ENCODE measurements at places on chromosomes 6 and 20.
A peak's percentile ranks its signal among the peaks of the same experiment; 100 is the strongest.

- no peak for DNase-seq
Observed at GRCh38 chr6:112665815-112666214, 318.7 kb downstream of the RFPL4B start.

- no peak for DNase-seq
Observed at GRCh38 chr6:145212813-145213212, 522.5 kb downstream of the EPM2A start.

DNA sequence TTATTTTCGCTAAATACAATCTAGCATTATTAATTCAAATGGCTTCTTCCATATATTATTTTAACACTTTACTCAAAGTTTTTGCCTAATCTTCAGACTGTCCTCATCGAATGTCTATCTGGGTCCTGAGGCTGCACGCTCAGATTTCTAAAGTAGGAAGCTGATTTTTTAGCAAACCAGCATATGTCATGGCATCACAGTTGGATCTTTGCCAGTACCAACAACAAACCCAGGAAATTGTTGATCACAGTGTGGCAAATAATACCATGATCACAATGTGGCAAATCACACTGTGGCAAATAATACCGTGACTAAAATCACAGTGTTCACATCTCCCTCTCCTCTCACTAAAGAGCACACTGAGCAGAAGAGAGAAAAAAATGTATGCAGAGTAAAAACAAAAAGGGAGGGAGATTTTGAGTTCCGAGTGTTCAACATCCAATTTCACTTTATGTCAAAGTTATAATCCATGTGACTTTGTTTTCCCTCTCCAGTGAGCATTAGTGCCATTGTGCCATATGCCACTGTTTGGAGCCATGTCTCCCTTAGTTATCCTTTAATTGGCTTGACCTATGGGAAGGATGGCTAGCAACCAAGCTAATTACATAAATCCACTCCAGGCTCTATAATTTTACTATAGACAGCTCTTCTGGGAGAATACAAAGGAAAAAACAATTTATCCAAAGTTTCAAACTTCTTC, 1059.6 kb downstream of the HACE1 start:
- DNase-seq, result no peak

GRCh38 chr6:157258878-157259277, 64.4 kb downstream of the TMEM242 start:
- no peak for DNase-seq

DNA sequence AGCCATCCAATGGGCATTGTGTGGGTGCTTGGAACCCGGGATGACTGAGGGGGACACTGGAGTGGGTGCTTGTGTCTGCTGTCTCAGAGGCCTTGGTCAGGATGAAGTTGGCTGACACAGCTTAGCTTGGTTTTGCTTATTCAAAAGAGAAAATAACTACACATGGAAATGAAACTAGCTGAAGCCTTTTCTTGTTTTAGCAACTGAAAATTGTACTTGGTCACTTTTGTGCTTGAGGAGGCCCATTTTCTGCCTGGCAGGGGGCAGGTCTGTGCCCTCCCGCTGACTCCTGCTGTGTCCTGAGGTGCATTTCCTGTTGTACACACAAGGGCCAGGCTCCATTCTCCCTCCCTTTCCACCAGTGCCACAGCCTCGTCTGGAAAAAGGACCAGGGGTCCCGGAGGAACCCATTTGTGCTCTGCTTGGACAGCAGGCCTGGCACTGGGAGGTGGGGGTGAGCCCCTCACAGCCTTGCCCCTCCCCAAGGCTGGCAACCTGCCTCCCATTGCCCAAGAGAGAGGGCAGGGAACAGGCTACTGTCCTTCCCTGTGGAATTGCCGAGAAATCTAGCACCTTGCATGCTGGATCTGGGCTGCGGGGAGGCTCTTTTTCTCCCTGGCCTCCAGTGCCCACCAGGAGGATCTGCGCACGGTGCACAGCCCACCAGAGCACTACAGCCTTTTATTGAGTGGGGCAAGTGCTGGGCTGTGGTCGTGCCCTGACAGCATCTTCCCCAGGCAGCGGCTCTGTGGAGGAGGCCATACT, 49.4 kb downstream of the PYGB start:
- DNase-seq, result no peak

DNA sequence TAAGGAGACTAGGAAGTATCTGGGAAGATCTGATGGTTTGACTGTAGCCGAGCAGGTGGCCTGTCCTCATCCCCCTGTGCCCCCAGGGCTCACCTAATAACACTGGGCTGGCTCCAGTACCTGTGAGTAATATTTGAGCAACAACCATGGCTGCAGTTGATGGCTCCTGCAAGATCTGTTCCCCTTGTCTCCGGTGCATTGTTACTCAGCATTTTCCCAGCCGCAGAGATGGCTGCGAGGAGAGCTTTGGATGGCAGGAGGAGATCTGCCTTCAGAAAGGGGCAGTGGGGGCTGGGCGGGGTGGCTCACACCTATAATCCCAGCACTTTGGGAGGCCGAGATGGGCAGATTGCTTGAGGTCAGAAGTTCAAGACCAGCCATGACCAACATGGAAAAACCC, 39.3 kb downstream of the PTK7 start:
- DNase-seq, result peak; percentile 65

DNA sequence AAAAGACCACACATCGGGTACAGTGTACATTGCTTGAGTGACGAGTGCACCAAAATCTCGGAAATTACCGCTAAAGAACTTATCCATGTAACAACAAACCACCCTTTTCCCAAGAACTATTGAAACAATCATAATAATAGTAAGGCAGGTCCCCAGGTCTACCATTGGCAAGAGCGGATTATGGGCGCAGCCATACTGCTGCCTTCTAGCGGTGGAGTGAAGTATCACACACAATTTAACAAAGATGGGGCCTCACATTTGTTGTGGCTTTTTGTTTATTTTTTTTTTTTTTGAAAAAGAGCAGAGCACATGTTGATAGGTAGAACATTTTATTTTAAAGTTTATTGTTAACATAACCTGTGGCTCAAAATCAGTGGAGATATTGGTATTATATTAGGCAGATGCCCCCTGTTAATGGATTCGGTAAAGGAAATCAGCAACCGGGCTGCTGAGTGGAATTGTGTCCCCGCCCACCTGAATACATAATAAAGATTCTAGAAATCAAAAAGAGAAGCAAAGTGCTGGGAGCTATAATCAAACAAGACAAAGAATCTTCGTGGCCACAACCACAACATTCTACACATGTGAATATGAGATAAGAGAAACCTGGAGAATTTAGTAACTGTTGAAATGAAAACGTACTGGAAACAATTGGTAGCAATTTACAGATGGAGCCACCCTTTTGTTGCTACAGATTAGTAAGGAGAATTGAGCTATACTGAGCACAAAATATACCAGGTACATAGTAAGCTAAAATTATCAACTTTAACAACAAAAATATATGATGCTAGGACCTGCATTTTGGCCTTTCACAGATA, 94.2 kb upstream of the EXOC2 start:
- DNase-seq, result no peak

- DNase-seq, result no peak
Observed at GRCh38 chr6:13764996-13765395, 49.4 kb downstream of the MCUR1 start.

DNA sequence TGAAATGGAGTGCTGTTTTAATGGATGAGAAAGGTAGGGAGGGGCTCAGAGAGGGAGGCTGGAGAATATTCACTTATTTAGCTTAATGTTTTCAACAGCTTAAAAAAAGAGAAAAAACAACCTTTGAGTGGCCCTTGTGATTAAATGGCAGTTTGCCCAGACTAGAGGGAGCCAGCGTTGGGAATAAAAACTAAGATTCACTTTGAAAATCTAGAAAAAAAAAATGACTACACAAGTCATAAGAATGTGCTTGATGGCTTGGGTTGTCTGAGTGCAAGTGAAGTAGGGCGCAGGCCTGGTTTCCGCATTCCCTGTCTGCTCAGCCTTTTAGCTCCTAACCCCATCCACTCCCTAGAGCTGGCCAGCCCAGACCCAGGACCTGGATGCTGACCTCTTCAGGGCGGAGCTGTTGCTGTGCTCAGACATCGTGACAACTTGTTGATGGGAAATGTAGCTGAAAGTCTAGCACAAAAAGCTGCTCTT, 28.9 kb downstream of the UTRN start:
- no peak for DNase-seq

DNA sequence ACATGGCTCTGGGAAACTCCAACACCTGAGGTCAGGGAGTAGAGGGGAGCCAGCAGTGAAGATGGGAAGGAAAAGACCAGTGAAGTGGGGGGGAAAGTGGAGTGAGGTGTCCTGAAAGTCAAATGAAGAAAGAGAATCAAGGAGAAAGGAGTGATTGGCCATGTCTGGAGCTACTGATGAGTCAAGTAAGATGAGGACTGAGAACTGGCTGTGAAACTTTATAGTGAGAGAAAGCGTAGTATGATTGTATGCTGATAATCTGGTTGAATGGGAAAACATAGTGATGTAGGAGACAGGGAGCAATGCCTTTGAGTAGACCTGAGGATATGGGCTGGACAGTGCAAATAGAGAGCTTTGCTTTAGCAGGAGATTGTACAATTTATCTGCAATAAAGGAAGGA, 183.6 kb upstream of the GMDS start:
- DNase-seq, result no peak

- no peak for DNase-seq
Observed at GRCh38 chr20:19492687-19493336, 265.2 kb upstream of the RIN2 start.

- no peak for DNase-seq
Observed at GRCh38 chr6:158057213-158057987, 75.7 kb downstream of the SYNJ2 start.

GRCh38 chr6:107125771-107126170, 10.5 kb upstream of the BEND3 start:
- no peak for DNase-seq

- DNase-seq, result no peak
Observed at GRCh38 chr6:137700751-137701477, 166.1 kb upstream of the TNFAIP3 start.

DNA sequence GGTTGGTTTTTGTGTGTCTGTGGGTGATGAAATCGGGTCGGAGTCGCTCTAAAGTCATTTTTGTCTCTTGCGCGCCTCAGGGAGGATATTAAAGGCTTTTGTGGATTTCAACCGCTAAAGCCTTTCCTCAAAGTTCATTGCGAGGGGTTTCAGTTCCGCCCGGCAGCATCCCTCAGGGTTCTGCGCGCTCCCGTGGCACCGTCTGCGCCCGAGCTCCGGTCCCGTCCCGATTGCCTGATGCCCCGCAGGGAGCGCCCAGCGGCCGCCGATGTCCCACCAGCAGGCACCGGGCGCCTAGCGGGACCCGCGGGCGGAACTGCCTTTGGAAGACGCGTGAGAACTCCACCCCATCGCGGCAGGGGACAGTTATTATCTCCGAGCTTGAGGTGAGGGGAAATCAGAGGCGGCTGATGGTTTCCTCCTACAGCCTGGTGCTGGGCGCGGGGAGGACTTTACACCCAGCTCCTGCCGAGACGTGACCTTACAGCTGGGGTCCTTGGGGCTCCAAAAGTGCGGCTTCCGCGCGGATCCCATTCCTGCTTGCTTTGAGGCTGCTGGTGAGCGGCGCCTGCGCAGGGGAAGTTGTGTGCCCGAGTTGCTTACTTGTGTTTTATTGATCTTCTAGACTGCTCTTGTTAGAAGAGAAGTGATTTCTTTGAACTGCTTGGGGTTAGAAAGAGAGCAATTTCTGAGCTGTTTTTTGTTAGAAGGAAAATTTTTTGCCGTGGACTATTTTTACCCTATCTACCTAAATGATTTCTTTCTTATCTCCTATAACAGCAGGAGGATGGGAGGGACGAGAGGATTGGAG, 27.1 kb downstream of the ULBP1 start:
- DNase-seq, result no peak

DNA sequence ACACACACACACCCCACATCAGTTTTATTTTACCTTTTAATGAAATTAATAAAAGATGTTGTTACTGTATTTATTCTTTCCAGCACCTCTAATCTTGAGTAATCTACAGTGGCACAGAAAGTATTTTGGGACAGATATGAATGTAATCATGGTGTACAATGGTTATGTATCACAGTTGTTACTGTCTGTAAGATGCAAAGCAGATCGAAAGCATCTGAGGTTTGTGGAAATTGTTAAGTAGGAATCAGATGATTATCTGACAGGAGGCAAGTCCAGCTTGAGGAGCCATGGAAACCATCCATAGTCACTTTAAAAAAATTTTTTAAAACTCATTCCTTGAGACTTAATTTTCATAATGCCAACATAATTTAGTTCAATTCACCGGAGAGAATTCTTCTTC, 636.3 kb upstream of the MARCKS start:
- no peak for DNase-seq

DNA sequence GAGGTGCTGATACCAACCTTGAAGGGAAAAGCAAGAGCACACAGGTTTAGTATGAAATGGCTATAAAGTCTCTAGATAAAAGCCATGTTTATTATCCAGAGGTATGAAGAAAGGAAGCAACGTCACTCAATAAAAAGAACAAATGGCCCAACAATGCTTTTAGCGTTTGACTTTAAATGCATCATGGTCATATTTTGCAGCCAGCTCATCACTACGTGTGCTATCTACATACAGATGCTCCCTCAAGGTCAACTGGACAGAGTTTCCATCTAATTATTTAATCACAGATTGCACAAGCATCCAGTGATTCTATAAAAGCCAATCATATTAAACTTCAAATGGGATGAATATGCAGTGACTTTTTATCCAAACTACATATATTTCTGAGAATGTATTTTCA, 127.6 kb upstream of the SYNDIG1 start:
- no peak for DNase-seq

GRCh38 chr20:23582293-23582692, 14.0 kb upstream of the CST9L start:
- DNase-seq, result no peak

DNA sequence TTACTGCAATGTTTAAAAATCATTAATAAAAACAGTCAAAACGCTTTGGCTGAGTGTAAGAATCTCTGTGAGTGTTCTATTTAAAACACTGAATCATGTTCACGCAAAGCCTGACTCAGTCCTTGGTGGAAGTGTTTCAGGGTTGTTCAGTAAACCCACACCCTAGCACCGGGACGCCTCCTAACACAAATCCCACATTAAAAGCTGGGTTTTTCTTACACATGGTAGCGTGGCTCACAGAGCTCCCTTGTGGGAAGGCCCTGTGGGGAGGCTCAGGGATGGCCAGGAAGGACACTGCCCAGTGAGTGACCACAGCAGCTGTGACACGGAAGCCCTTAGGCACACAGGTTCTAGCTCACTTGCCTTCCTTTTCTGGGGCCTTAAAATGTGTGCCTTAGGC, 80.2 kb downstream of the GMPR start:
- DNase-seq, result no peak
